Activated CD4-positive, alpha-beta T cell treated with anti-CD3 and anti-CD28 coated beads for 4 hours (primary cell): ENCODE measurements at places on chromosomes 16 and 17.

DNA sequence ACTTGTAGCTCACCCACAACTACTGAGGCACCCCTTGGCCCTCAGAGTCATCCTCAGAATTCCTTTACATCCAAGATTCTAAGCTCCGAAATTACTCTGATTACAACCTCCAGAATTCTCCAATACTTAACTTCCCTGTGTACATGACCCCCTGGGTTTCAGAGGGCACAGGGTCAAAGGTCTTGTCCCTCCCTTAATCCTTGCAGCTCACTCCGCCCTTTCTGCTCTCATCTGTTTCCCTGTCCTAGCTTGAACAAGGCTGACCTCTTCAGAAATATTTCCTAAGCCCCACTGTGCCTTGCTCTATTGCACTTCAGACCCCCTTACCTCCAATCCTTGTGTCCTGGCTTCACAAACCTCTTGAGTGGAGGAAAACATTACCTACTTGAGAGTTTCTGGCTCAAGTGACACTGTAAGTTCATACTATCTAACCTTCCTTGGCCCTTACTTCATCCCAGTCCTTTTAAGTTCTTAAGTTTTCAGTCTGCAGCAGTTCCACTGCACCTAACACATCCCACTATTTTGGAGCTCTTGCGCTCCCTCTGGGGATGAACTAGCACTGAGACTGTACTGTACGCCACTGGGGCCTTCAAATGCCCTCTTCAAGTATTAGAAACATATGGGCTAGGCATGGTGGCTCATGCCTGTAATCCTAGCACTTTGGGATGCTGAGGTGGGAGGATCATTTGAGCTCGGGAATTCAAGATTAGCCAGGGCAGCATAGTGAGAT, 6.2 kb downstream of the N4BP1 start:
- no peak for DNase-seq

GRCh38 chr16:31460582-31461002, 1.3 kb downstream of the ARMC5 start:
- DNase-seq = no peak

DNA sequence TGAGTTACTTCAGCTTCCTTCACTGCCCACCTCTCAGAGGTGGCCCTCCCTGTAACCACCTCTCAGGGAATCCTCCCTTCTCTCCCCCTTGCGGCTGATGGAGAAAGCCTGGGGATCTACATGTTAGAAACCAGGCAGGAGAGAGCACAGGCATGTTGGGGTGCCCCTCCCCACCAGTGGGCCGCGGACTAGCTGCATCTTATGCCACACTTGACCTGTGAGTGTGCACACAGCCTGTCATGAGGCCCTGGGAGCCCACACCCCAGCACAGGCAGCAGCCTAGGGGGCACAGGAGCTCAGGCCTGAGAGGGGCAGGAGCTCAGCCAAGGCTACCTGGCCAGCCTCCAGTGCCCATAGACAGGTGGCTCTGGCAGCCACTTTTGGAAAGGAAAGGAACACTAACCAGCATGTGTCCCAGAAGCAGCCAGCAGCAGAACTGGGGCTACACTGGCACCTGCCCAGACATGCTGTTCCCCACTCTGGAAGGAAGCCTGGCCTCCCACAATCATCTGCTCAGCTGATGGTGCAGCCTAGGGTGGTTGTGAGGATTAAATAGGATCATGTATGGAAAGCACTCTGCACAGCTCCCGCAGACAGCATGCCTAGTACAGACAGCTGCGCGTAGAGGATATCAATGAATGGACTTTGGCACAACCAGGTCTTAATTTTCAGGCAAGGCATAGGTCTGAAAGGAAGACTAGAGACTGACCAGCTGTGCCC, 60.5 kb downstream of the TMEM132E start:
- no peak for DNase-seq

DNA sequence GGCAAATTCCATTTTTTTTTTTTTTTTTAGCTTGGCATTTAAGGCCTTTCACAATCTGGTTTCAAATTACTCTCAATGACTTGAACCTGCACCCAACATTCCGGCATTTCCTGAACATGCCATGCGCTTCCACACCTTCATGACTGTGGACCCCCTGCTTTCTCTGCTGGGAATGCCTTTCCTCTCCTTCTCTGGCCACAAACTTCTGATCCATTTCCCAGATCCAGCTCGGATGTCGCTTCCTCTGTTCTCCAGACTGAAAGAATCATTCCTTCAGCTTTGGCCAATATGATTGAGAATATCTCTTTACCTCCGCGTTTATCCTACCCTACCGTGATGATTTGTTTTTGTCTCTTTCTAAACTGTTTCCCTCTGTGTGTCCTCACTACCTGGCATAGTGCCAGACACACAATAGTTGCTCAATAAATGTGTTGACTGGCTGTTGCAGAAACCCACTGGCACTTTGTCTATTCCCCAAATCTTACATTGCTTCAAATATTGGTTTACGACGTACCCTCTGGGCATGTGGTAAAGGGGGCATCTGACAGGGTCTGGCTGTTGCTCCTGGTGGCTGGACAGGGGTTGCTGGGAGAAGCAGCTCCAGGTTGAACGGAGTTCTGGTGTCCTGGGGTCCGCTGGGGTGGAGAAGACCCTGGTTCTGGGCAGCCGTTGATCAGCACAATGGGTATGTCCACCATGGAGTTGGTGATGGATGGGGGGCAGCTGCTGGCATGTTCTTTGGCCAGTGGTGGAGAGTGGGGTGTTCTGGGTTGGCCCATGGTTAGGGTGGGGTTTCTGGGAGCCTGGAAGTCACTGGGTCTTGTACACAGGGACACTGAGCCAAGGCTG, 14.7 kb downstream of the TNS4 start:
- no peak for DNase-seq

GRCh38 chr17:31096106-31096436, 1.3 kb downstream of the NF1 start:
- DNase-seq = no peak

- DNase-seq = no peak
Measured at GRCh38 chr17:56688151-56688550, 94.7 kb downstream of the NOG start.

- no peak for DNase-seq
Measured at GRCh38 chr17:44279346-44279665, 11.4 kb upstream of the SLC4A1 start.

- no peak for DNase-seq
Measured at GRCh38 chr16:14061732-14062259, 9.3 kb upstream of the MRTFB start.

GRCh38 chr16:60318486-60318885, 1584.4 kb upstream of the GOT2 start:
- DNase-seq = no peak

DNA sequence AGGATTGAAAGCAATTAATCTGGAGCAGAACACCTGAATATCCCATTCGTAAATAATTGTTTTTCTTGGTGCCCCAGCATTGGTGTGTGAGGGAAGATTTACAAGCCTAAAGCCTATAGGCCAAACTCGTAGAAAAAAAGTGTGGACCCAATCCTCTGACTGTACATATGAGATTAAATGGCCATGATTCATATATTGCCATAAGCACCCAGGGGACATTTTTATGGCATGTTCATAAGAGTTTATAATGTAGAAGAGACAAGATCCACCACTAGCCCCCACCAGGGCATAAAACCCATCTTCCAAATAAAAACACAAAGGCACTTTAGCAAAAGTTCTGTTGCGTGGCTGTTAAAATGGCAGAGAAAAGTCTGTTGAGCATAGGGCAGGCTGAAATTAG, 15.5 kb upstream of the SALL1 start:
- DNase-seq = no peak

DNA sequence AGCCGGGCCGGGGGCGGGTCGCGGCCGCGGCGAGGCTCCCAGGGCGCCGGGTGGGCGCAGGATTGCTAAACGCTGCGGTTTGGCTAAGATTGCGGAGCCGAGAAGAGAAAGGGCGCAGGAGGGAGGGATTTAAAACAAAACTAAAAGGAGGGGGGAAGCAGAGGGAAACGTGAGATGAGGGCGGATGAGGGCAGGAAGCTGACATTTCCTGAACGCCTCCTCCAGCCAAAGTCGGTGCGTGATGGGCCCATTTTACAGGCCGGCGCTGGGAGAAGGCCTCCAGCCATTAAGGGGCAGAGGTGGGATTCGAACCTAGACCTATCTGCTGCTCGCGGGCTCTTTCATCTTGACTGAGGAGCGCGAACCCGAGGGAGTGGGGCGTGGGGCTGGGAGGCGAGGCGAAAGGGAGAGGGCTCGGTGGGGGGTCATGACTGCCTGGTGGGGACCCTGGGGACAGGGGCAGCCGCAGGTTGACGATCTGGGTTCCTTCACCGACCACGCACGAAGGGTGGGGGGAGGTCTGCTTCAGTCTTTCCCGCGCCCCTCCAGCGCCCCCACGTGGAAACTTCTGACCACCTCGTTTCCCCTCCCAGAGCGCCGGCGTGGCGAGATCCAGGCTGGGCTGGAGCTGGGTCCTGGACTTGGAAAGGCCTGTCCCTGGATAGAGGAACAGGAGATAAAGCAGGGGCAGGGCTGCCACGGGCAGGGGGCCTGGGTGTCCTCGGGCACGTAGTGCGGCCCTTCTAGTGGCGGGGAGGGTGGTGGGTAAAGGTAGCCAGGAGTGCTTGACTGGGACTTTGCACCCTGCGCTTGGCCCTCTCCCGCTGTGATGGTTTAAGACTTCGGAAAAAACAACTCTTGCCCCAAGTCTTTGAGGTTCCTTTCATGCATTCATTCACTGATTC, 3.8 kb upstream of the TAC4 start:
- peak; percentile 75 for DNase-seq

DNA sequence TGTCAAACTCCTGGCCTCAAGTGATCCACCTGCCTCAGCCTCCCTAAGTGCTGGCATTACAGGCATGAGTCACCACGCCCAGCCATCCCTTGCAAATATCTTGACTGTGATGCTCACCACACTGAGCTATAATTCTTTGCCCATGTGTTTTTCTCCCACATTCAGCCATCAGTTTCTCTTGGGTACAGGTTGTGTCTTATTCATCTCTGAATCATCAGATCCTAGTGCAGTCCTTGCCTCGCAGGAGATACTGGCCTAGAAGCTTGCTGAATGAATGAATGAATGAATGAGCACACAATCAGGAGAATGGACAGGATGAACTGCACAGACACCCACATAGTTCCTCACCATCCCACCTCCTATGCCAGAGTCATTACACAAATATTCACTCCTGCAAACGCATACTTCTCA, 24.4 kb upstream of the ETV4 start:
- no peak for DNase-seq

DNA sequence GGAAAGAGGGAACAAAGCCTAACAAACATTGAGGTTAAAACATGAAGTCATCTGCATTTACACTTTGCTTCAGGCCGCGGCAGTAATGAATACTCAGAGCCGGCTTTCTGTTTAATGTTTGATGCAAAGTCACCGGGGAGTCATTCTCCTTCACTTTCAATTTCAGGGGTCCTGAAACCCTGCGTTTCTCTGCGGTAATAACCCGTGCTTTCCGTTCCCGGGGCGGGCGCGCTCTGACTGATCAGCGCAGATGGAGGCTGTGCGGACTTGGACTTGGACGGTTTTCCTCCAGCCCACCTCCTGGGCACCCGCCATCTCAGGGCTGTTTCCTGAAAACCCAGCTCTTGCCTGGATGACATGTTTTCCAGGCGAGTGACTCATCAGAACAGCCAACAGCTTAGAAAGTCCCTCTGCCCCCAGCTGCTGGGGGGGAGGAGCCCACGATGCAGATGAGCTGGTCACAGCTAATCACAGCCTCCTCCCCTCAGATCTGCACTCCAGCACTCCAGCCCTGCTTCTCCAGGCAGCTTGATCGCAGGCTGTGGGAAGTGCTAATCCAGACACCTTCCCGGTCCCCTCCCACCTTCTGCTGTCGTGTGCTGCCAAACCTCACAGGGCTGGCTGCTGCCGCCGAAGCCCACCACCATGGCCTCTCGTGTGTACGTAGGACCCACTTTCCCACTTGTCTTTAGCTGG, 158.6 kb upstream of the CHMP6 start:
- DNase-seq = peak; percentile 81

GRCh38 chr17:38898291-38898679, 27.1 kb upstream of the LASP1NB start:
- no peak for DNase-seq

DNA sequence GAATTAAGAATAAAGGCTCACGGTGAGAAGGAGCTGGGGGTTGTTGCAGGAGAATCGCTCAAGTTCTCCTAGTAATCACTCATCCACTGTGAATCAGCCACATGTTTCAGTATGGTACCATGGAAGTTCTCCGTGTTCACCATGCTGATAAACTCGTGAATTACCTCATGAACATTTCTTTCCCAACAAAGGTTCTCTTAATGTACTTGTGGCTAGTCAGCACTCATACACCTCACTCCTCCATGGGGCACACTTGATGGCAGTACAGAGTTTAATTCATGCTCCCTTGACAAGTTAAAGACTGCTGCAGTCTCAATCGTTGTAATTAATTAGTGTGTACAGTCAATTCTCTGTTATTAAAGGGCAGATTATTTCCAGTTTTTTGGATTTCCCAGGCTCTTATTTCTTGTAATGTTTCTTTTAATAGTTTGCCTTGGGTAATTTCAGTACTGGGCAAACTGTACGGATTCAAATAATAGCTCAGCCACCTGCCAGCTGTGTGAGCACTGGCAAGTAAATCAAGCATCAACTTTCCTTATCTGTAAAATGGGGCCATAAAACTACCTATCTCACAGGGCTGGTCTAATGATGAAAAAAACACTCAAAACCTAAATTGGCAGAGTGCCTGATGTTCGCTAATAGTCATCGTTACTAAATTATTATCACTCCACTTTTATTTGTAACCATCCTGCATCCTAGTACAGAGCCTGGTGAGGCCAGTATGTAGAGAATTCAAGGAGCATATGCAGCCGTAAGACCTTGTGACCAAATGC, 6.1 kb downstream of the GOT2 start:
- no peak for DNase-seq

DNA sequence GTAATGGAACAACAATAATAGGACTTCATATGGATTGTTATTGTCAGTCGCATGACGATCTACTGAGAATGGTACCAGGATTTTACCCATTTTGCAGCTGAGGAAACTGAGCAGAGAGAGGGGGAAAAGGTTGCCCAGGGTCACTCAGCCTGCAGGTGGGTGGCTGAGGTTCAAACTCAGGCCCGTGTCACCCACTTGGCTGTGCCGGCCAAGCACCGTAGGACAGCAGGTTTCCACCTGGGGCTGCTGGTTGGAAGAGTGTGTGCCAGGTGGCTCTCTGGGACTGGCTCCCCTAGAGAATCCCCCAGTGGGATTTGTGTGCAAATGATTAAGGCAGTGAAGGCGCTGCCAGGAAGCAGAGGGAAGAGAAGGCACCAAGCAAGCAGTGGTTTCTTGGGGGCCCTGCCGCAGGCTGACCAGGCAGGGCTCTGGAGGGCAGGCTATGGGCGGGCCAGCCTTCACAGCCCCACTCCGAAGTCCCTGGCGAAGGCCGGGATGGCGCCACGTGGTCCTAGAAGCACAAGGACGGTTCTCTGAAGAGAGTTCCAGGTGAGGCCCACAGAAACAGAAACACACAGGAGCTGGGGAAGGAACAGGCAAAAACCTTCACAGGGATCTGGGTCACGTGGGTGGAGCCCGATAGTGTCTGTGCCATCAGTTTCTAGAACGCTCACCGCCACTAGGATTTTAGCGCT, 163.5 kb downstream of the IRF8 start:
- DNase-seq = no peak

- DNase-seq = no peak
Measured at GRCh38 chr17:79528592-79529125, 82.2 kb downstream of the RBFOX3 start.
